ENCODE measurements at places on chromosomes 7 and 10. TPM values are rescaled to one million over a fixed set of nuclear protein-coding genes. Genes with fewer than 3 reads are reported as not detected.

BTBD16 gene
- not detected for total RNA-seq

GATA3 gene
- under 0.01 TPM for total RNA-seq

FAM25A gene
- not detected for total RNA-seq

VSTM4 gene
- total RNA-seq = 0.65 TPM

IQCE gene
- 11.4 TPM for total RNA-seq

Data from dermis lymphatic vessel endothelial cell (primary cell).